Tibial artery (tissue), 4 donors: ENCODE measurements at places on chromosomes 16 and 17.
A peak's percentile ranks its signal among the peaks of the same experiment; 100 is the strongest.

GRCh38 chr16:53686710-53687109, 16.9 kb downstream of the RPGRIP1L start:
- DNase-seq, result no peak

- peak; percentile 84 for DNase-seq
Observed at GRCh38 chr16:57045694-57046381, 46.5 kb upstream of the CPNE2 start.

DNA sequence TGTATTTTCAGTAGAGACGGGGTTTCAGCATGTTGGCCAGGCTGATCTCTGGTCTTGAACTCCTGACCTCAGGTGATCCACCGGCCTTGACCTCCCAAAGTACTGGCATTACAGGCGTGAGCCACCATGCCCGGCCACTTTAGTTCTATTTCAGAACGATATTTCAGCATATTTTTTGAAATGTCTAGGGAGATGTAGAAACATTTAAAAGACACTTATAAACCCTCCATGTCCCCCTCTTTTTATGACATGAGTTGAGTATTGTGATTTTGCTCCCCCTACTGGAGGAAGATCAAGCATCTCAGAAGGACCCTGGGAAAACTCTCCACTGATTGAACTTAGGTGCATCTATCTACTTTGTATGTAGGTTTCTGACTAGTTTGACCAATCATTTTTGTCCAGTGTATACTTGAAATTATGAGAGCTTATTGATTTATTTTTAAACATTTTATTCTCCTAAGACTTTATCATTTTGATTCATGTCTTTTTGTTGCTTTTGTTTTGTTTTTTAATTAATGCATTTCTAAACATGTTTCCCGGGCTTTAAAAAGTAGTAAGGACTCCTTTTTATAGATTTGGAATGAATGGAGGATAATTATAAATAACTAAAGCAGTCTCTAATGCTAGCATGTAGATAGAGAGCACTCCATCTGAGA, 105.1 kb downstream of the CHD9 start:
- DNase-seq, result no peak

GRCh38 chr16:72469932-72470331, 298.0 kb upstream of the PMFBP1 start:
- no peak for DNase-seq

DNA sequence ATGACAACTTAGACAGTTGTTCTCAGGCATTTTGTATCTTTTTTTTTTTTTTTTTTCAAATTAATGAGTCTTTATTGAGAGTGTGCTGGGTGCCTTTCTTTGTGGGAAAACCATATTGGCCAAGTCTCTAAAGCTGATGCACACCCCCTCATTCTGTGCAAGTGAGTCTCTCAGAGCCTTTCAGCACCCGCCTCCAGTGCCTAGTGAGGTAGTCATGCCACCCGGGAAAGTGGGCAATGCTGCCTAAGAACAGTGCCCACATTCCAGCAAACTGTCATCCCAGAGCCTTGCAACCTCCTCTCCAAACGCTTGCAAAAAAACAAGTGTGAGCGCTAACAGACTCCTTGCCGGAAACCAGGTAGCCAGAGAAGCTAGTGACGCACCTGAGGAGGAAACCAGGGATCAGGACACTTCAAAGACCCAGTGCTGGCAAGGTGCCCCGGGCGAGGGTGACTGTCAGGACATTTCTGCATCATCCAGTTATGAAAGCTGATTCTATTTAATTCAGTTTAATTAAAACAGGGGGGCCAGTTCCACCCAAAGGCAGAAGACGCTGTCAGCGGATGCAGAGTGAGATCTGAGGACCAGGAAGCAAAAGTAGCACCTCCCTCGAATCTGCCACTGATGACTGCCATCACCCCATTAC, 34.9 kb downstream of the SMARCE1 start:
- DNase-seq, result no peak

DNA sequence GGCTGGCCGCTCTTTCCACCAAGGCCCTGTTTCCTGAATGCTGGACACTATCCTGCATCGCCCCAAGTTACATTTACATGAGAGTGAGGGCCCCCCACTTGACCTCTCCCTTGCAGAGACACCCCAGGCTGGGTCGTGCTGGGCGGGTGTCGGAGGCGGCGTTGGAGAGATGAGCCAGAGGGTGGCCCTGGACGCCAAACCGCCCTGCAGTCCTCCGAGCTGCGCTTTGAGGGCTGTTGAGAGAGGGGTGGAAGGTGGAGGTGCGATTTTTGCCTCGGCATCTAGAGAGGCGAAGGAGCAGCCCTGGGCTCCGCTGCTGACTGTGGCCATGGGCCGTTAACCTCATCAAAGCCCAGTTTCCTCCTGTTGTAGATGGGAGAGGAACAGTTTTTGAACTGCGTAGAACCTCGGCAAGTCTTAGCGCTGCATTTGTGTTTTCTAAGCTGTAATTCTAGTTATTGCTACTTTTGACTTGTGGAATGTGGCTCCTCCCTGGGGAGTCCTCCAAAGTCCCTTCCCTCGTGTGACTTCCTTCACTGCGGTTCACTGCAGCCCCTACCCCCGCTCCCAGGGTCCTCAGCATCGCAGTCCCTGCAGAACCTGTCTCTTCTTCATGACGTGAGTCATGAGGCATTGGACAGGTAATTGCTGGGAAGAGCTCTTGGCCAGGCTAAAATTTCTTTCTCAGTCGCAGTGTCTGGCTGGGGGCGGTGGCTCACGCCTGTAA, 986 bp upstream of the ELOB start:
- DNase-seq, result peak; percentile 60

GRCh38 chr16:67531247-67531646, 2.6 kb downstream of the RIPOR1 start:
- DNase-seq, result no peak

DNA sequence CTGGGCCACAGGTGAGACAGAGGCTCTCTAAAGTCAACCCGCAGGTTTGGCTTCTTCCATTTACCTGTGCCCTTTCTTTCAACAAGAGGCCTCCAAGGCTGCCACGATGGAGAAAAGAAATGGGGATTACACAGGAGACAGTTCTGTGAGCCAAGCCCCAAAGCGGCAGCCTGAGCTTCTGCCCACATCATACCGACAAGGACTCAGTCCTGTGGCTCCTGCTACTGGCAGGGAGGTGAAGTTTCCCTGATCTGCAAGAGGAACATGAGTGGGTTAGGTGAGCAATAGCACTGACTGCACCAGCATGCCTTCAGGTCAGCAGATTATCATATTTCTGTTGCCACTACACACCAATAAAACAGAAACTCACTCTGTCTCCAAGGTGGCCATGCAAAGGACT, 800.0 kb downstream of the KCNJ18 start:
- DNase-seq, result no peak

GRCh38 chr17:10205549-10206185, 7.3 kb upstream of the GAS7 start:
- no peak for DNase-seq

DNA sequence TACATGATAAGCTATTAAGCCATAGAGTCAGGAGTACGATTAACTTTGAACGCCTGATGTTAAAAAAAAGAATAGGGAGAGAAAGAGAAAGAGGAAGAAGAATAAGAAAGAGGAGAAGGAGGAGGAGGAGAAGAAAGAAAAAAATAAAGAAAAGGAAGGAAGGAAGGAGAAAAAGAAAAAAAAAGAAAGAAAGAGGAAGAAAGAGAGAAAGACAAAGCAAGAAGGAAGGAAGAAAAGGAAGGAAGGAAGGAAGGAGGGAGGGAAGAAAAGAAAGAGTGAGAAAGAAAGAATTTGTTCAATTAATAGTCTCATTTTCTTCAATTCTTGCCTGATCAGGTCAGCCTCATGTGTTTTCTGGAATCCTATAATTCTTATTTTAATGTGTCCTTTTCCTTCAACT, 33.7 kb downstream of the HS3ST2 start:
- no peak for DNase-seq

DNA sequence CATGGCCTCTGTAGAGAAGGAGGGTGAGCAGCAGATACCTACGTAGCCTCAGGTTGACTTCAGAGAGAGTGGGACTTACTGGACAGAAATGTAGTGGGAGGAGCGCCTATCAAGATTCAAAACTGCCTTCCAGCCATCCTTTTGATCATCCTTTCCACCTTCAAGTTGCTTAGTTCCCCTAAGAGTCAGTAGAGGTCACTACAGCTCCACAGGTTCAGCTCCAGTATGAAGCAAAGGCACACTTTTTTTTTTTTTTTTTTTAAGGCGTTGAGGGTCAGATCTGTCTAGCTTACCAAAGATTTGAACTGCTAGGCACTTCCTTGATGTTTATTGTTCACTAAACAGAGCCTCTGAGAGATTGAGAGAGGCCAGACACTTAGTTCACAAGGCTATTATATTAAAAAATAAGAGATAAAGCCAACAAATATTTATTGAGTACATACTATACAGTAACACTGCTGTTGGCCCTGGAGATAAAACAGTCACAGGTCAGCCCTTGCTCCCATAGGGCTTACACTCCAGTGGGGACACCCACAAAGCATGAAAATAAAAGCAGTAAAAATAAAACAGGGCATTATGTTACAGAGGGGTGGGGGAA, 3.1 kb downstream of the RNF227 start:
- no peak for DNase-seq

DNA sequence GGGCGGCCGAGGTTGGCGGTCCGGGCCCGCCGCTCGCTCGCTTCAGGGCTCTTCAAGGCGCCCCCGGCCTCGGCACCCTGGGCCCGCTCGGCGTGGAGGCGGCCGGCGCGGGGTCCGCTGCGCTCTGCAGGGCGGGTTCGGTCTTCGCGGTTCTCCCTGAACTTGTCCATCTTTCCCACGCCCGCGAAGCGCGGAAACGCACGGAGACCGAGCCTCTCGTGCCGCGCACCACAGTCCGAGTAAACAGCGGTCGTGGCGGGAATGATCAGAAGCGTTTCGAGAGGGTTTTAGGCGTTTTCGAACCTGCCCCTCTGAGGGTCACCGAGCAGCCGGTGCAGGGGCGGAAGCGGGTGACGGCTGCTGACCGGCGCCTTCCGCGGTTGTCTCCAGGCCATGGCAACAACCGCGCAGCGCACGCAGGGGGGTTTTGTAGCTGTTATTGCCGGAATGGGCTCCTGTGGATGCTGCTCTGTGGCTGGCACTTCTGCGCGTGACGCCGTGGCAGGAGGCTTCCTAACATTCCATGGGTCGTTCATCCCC, 414 bp downstream of the NARF start:
- no peak for DNase-seq

DNA sequence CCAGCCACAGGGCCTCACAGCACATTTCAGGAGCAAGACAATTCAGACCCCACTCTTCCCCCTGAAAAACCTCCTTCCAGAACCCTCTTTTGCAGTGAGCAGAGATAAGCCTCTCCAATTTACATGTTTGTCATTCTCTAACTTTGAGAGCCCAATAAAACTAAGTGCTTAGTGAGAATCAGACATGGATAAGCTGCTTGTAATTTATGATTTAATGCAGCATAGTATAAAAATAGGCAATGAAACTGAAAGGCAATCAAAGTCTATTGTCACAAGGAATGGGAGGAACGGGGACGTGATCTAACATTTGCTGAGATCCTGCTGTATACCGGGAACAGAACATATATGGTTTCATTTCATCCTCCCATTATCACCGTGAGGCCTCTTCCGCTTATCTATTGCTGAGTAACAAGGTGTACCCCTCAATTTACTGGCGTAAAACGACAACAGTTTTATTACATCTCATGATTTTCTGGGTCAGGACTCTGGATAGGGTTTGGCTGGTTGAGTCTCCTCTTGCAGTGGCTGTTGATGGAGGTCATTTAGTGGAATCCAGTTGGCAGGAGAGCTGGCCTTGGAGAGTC, 597.4 kb downstream of the MAF start:
- DNase-seq, result no peak

GRCh38 chr16:20851601-20852000, 45.3 kb downstream of the REXO5 start:
- peak; percentile 90 for DNase-seq

- DNase-seq, result no peak
Observed at GRCh38 chr17:28328325-28328724, 6.9 kb downstream of the IFT20 start.

GRCh38 chr16:287298-287811, 4.4 kb downstream of the PDIA2 start:
- no peak for DNase-seq

GRCh38 chr17:55264278-55264644, 499 bp upstream of the HLF start:
- DNase-seq, result no peak

GRCh38 chr17:73713136-73713535, 68.9 kb upstream of the SDK2 start:
- no peak for DNase-seq

GRCh38 chr17:65219124-65219523, 82.0 kb downstream of the RGS9 start:
- no peak for DNase-seq

- no peak for DNase-seq
Observed at GRCh38 chr17:57120814-57121213, 35.8 kb downstream of the AKAP1 start.

GRCh38 chr17:50608700-50609379, 25.8 kb upstream of the ABCC3 start:
- no peak for DNase-seq

DNA sequence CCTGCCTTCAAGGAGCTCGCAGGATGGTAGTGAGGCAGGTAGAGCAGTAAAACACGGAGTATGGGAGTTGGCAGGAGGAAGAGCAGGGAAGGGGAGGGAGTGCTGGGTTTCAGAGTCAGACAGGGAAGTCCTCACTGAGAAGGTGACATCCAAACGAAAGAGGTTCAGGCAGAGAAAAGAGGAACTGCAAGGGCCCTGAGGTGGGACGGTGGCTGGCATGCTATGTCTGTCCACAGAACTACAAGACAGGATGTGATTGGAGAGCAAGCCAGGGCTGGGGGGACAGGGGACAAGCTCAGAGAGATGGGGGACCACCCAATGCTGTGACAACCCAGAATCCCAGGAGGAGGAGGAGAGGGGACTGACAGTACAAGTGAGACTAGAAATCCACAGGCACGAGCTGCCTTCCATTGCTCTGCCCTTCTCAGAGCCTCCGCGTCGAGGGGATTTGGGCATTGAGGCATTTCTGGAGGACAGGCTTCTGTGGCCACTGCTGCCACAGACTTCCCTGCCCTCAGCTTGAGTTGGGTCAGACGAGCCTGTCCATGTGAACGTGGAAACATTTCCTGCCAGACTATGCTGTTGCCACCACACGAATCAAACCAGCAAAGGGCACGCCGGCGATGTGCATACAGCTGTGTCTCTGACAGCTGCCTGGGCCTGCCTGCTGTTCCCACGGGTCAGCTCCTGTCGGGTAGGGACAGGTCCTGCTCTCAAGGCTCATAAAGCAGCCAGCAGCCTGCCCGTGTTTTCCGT, 100.1 kb downstream of the RAB11FIP4 start:
- no peak for DNase-seq

DNA sequence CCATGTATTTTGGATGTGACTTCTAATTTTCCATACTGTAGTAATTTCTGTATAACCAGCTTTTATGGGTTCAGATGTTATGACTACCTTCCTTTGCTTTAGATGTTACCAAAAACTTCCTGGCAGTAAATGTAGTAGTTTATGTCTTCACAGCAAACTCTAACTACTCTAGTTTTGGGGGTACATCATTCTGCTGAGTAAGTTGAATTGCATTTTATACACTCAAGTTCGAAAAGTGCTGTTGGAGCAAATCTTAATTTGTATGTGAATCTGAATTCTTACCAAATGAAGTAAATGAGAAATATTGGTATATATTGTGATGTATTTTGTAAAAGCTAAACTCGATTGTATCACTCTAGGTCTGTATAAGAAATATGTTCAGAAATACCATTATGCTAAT, 728.3 kb upstream of the CDH8 start:
- no peak for DNase-seq
